ENCODE measurements at places on chromosomes 12 and 14.

- no peak for DNase-seq
These were observed 23.9 kb downstream of the SCAF11 start for GRCh38 chr12:45966486-45966885.

GRCh38 chr12:116448165-116448739 lies 110.9 kb upstream of the MAP1LC3B2 start:
- DNase-seq: no peak

- DNase-seq: no peak
These were observed 167.9 kb downstream of the CAND1 start for GRCh38 chr12:67437011-67437410.

DNA sequence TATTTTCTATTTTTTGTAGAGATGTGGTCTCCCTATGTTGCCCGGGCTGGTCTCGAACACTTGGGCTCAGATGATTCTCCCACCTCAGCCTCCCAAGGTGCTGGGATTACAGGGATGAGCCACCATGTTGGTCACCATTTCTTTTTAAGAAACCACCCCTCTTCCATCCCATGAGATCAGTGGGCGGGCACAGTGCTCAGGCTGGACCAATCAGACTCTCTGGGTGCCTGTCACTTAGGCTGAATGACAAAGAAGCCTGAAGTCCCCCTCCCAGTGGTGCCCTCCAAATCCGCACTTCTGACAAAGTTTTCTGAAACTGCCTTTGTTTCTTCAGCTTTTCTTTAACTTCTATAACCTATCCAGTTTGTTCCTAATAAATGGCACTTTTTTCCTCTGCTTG lies 48.2 kb downstream of the CALM1 start:
- no peak for DNase-seq

- no peak for DNase-seq
These were observed 84.8 kb upstream of the MAP1LC3B2 start for GRCh38 chr12:116474331-116474730.

DNA sequence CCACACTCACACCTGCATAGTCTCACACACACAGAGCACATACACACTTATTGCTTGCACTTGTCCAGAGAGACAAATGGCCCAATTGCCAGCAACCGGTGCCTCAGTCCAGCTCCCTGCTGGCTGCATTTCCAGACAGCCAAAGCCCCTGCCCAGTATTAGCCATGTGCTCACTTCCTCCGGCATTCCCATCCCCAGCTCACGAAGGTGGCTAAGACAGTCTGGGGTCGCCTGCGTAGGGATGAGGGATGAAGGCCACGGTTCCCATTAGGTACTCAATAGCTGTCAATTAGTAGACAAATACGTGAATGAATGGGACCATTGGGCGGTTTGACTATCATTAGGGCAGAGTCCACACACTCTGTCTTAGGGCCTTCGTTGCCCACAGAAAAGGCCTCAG lies 146.8 kb upstream of the EGLN3 start:
- no peak for DNase-seq

DNA sequence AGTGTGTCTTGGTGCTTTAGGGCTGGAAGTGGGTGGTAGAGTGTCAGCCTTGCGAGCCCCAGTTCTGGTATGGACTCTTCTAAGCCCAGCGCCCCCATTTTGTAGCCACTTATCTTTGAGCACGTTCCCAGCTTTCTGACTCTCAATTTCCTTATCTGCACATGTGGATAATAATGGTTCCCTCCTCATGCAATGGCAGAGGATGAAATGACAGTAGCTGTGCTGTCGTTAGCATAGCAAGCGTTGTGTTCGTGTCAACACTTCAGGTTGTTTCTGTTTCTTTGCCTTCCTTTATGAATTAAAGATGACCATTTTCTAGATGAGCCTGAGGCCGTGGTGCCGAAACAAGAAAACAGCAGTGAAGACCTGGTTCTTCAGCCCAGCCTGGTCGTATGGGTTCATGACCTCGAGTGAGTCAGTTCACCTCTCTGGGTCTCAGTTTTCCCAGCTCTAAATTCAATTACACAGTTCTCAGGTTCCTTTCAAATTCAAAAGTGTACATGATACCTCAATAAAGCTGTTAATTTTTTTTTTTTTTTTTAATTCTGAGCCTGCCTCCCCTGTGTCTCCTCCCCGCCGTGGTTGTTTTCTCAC lies 233.0 kb downstream of the SLC41A2 start:
- no peak for DNase-seq

- DNase-seq: no peak
These were observed 31.3 kb upstream of the BCAT1 start for GRCh38 chr12:24979976-24980730.

- DNase-seq: peak; percentile 19
These were observed 29.0 kb downstream of the PDE6H start for GRCh38 chr12:15001733-15002382.

DNA sequence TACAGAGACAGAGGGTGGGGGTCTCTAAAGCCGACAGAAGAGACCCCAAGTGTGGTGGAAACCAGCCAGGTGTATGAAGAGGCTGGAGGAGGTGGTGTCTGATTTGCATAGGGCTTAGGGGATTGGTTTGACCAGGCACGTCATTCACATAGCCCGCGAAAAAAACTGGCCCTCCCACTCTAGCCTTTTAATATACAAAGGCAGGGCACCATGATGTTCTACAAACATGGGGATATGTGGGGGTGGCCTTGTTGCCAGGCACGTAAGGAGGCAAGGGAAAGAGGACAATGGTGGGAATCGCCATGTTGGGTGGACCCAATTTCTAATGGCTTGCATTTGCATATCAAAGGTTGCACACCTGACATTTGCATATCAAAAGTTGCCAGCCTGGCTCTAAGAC lies 13.2 kb downstream of the LALBA start:
- DNase-seq: no peak

DNA sequence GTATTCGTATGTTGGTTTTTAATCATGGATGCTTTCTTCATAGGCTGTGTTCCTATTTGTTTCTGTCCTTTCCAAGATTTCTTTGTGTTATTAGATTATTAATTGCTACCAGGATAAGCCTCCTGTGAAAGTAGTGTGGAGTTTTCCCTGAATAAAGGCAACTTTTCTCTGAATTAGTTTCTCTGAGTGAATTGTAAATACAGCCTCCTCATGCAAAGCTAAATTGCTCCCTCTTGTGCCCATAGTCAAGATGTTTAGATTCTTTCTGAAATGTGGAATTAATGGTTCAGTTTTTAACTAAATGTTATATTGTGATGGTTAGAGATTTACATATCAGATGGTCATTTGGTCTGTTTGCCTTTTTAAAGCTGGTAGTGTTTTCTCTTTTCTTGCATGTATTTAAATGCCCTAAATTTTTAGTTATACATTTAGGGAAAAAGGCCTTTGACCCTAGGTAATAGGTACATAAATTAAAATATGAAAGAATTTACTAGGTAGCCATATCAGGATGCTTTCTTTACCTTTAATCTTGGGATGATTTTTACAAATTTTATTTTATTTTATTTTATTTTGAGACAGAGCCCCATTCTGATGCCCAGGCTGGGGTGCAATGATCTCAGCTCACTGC lies 8.9 kb downstream of the APAF1 start:
- DNase-seq: peak; percentile 20

- DNase-seq: peak; percentile 56
These were observed 22.1 kb upstream of the KIF26A start for GRCh38 chr14:104116288-104116755.

DNA sequence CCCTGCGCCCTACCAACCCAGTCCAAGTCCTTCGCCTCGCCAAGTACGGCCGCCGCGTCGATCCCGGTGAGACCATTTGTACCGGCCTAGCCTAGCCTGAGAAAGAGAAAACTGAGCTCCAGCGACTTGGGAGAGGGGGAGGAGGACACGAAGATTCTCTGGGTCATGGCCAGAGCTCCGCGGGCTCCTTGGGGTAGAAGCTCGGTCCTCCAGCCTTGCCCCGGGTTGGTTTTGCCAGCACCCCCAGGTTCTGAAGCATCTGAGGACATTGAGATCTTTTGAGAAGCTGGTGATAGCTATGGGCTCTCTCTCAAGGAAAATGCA lies 7.3 kb downstream of the LHX5 start:
- DNase-seq: no peak

GRCh38 chr12:98188650-98189077 lies 326.7 kb upstream of the TMPO start:
- DNase-seq: no peak

DNA sequence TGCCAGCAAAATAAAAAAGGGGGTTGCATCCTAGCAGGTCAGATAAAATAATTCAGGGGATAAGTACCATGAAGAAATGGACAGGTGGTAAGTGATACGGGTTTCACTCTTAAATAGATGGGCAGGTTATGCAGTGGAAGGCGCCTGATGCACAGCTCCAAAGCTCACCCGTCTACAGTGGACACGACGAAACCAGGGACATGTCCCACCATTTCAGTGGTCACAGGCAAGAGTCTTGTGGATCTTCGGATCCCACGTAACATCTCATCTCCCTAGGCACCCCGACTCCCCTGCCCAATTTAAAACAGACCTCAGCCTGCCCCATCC lies 60.5 kb downstream of the DDX51 start:
- no peak for DNase-seq

DNA sequence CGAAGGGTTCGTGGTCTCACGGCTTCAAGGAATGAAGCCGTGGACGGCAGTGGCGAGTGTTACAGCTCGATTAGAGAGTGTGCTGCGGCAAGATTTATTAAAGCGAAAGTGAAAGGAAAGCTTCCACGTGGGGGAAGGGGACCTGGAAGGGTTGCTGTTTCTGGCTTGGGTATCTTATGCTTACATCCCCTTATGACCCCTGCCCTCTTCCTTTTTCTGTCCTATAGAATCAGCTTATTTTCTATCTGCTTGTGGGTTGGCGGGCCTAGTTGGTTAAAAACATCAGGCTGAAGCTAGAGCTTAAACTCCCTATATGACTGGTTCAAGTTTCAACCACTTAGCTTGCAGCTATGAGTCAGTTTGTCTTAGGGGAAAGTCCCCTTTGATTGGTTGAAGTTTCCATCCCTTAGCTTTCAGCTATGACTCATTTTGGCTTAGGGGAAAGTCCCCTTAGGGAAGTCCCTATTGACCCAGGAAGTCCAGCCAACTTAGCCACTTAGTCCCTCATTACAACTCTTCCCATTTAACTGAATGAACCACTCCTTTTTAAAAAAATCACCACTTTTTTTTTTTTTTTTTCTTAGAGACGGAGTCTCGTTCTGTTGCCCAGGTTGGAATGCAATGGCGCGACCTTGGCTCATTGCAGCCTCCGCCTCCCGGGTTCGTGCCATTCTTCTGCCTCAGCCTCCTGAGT lies 1494.7 kb upstream of the TMEM132C start:
- peak; percentile 8 for DNase-seq

DNA sequence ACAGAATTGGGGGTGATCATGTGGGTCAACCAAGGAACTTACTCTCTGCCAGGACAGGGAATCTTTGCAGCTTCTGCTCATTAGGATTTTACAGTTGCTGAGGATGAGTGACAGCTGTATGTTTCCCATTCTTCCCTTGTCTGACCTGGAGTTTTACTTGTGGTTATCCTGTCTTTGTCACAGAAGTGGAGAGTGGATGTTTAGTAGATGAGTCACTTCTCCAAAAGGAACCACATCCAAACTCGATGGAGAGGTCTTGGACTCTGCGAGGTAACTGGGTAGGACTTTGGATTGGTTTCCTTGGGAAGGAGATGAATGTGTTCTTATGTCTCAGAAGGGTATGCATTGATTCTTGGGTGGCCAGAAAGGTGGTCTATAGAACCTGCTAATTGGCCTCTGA lies 53.8 kb upstream of the USP44 start:
- no peak for DNase-seq

DNA sequence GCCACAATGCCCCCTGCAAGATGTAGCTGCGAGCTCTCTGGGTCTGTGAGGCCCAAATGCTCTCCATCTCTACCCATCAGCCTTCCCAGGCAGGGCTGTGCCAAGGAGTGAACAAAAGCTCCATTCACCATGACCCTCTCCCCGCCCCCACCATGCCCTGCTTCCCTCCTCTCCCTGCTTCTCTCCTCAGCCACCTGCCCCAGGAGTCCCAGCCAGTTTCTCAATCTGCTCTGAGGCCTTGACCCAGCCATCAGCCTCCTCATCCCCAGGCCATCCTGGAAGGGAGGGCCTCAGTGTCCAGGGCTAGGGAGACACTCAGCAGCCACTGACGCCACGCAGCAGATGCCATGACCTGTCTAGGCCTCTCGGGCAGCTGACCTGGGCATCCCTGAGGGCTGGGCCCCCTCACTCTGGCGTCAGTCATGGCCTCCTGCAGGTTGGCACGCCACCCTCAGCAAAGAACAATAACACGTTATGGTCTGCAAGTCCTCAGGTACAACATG lies 8.5 kb upstream of the KRT5 start:
- peak; percentile 60 for DNase-seq

DNA sequence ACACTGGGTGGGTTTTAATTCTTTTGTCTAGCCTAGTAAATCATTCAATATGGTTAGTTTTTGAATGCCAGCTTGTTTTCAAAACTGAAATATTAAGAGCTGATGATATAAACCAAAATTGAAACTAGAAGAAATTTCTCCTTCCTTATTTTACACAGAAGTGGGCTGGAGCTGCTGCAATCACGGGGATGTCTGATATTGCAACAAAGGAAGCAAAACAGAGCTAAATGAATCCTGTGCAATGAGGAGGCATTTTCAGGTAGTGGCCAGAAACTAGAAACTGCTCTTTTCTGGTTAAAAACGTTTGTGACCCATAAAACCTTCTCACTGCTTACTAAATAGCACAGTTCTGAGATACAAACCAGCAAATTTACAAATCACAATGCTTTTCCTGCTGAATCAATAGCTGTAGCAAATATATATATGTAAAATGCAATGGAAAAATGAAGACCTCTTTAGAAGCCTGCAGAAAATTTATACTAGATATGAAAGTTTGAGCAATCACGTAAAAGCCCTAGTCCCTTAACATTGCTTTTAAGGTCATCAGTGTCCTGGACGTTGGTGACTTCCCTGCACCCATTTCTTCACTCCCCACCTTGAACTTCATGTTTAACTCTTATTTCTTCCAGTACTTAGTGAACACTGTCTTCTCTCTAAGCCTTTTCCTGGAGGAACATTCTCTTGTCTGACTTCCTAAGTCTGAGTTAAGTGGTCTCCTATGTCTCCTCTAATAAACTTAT lies 15.9 kb upstream of the LRRK2 start:
- DNase-seq: no peak

DNA sequence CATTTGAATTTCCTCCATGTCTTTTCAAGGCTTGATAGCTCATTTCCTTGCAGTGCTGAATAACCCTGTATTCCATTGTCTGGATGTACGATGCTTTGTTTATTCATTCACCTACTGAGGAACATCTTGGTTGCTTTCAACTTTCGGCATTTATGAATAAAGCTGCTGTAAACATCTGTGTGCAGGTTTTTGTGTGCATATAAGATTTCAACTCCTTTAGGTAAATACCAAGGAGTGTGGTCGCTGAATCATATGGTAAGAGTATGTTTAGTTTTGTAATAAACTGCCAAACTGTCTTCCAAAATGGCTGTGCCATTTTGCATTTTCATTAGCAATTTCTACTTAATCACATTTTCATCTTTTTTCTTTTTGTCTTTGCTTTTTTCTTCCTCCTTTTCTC lies 327.7 kb upstream of the TBX3 start:
- no peak for DNase-seq
